ENCODE measurements at places on chromosomes 7 and 10.
A peak's percentile ranks its signal among the peaks of the same experiment; 100 is the strongest.

DNA sequence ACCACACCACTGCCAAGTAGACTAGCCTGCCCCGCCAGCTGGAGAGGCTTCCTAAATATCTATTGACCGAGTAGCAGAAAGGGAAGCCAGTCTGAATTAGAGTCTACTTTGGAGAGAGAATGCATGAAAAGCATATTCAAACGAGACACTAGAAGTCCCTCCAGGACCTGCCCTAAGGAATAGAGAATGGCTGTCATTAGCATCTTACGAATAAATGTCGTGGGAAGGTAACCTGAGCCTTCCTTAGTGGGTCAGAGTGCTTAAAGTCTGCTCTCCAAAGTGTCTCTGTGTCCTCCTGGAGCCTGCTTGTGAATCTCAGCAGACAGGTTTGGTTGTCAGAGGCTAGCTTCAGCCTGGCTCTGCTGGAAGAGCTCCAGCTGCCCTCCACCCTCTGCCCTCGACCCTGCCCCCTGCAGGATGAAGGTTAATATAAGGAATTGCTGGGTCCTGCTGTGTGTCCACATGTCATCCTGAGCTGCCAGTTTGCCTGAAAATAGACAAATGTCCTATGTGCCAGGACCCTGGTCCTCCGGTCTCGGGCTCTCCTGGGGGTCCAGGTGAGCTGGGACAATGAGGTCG is 33.4 kb downstream of the FAM241B start:
- no peak for DNase-seq

DNA sequence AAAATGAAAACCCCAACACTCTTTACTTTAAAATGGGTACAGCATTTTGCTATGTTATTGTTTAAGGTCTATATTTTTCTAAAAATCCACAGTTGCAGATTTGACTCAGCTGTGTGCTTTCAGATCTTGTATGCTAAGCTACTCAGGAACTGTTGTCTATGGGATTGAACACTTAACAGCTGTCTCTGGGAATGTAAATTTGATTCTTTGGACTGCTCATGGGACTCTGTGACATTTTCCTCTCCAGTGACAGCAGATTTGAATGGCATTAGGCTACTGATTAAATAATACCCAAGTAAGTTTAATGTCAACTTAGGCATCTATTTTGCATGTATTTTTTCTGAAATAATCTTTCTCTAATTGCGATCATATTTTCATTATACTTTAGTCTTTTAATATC is 1.7 kb upstream of the CD36 start:
- no peak for DNase-seq

GRCh38 chr10:6204063-6204340 is 1.3 kb downstream of the PFKFB3 start:
- no peak for DNase-seq

DNA sequence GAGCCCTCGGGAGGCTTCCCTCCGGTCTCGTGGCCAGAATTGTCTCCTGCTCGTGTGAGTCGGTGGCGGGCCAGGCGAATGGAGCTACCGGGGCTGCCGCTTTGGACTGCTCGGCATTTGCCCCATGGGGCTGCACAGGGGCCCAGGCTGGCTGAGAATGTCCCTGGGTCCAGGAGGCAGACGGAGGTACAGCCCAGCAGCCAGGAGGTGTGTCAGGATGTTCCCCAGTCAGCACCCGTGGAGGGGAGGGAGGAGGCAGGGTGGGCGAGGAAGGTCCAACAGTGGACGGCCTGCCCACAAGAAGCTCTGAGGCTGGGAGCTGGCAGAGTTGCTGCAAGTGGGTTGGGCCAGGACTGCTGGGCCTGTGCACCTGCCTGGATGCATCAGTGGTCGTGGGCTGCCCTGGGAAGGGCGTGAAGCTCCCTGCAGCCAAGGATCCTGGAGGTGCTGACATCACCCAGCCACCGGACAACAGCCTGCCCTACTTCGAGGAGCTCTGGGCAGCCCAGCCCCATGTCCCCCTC is 46.4 kb downstream of the PDGFA start:
- no peak for DNase-seq

GRCh38 chr10:110919349-110919931 is at the start of gene SHOC2:
Gene SHOC2 (plus strand): TSS chr10:110919604. CDS start chr10:110964359, 44,755 bp downstream.
- DNase-seq: no peak

DNA sequence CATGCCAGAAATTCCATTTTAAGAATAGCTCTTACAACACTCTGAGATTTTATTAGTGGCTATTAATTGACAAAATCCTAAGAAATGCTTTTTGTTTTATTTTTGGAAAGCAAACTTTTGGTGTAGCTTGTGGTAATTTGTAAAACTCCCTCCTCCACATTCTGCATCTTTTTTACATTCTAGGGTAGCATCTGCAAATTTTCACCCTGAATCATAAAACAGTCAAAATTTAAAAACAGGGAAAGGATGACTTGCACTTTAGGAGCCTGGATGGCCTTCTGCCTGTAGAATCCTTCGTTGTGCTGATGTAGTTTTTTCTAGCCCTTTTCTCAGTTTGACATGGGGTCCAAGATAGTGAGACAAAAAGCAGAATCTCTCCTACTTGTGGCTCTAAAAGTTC is 316.1 kb downstream of the ADRA2A start:
- DNase-seq: peak; percentile 74

DNA sequence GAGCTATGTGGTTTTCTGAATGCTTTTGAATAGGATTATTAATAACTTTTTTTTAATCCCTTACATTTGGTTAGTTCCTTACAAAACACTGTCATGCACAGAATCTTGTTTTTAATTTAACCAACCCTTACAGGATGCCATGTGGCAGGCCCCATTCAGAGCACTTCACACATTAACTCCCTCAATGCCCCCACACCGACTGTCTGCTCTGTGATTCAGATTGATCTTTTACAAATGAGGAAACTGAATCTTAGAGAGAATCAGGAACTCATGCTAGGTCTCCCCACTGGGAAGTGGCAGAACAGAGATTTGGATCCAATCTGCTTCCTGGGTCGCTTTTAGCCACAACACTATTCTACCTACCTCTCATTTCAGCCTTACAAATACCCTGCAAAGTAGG is 195.8 kb upstream of the NPVF start:
- no peak for DNase-seq

DNA sequence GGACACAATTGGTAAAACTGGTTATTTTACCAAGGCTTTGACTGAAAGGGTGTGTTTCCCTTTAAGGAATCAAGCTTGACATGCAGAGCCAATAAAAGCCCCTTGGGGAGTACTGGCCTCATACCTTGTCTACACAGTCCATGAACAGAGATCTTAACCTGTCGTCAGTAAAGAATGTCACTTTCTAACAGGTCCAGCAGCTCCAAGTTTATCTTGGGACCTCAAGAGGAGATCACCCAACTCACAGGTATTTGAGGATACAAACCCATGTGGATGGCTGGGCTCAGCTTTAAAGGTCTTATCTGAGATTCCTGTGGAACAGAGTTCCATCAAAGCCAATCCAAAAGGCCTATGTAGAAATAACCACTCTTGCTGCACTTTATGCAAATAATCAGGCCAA is 61.3 kb downstream of the COA1 start:
- no peak for DNase-seq

- no peak for DNase-seq
Observed at GRCh38 chr10:7048061-7048460, 362.8 kb downstream of the SFMBT2 start.

DNA sequence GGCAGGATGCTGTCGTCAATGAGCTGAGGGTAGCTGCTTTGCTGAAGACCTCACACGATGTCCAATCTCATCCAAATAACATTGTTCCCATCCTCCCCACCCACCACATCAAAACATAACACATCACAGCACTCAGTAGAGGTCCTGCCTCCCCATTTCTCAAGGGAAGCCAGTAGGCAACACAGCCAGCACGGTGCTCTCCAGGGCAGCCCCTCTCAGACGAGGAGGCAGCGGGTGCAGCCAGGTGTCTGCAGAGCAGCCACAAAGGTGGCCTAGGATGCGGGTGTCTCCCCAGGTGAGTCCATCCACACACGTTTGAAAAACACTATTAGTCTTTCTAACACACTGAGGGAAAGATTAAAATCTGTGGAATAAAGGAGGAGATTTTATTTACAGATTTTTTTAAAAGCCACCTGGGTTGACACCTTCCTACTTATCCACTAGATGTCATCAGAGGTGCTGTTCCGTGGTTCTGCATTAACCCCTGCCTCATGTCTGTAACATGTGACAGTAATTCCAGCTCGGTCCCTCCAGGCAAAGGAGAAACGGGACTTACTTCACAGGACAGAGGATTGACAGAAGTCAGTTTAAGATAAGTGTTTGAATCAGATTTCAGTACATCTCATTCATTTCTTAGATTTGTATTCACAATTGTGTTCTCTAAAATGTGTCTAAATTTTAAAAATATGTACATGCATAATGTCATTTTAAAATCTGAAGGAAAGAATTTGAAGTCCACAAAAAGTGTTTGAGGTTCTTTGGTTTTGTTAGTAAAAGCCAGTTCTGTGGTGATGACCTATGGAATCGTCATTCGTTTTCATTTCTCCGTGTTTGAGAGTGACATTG is 68.0 kb downstream of the LANCL2 start:
- peak; percentile 62 for DNase-seq

GRCh38 chr10:93917821-93918220 is 24.0 kb downstream of the SLC35G1 start:
- DNase-seq: no peak

- DNase-seq: no peak
Observed at GRCh38 chr10:105925045-105925785, 1239.3 kb downstream of the SORCS1 start.

GRCh38 chr10:112335868-112336265 is 38.0 kb upstream of the ACSL5 start:
- no peak for DNase-seq

DNA sequence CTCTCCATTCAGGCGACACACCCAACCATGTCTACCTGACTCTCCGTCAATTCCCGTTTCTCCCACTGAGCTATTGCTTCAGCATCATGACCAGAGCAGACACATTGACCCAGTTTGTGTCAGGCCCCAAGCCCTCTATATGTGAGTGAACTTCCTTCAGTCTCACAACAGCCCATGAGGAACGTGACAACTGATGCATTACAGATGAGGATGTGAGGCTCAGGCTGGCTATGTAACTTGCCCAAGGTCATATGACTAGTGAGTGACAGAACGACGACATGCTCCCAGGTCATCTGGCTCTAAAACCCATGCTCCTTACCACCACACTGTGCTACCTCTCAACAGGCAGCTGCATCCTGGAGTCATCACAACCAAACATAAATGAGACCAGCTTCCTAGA is 3.7 kb downstream of the TMEM140 start:
- DNase-seq: no peak

DNA sequence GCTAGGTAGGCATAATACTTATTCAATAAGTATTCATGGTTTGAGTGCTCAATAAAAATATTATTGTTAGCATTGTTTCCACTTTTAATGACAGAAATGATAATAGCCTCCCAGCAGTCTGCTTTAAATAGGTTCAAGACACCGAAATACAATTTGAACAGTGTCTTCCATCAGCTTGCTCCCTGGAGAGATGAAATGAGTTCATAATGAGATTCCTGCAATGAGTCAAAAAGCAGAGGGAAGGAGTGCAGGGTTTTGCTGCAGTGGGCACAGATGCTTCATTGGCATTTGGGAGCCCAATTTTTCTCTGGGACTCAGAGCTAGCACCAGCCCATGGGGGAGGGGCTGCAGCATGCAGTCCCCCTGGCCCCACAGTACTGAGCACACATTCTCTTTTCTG is 32.6 kb upstream of the CHCHD3 start:
- DNase-seq: no peak

GRCh38 chr10:19767876-19768275 is 48.4 kb upstream of the PLXDC2 start:
- no peak for DNase-seq

- no peak for DNase-seq
Observed at GRCh38 chr7:74405191-74405898, 48.4 kb upstream of the GTF2IRD1 start.

- DNase-seq: no peak
Observed at GRCh38 chr7:113062499-113062898, 24.1 kb downstream of the GPR85 start.

DNA sequence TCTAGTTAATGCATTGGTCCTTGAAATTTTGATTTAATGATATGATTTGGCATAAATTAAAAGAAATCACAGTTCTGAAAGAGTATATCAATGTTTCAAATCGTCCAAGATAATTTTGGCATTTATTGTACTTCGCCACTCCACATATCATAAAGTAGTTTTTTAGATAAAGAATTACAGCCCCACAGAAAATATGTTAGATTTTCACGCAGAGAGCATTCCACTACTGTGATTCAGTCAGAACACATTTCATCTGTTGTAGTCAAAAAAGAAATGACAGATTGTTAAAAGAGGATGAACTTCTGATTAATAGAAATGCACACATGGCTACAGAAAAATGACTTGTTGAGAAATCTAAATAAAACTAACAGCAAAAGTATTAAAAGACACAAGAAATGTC is 1063.5 kb upstream of the LRRN3 start:
- no peak for DNase-seq

DNA sequence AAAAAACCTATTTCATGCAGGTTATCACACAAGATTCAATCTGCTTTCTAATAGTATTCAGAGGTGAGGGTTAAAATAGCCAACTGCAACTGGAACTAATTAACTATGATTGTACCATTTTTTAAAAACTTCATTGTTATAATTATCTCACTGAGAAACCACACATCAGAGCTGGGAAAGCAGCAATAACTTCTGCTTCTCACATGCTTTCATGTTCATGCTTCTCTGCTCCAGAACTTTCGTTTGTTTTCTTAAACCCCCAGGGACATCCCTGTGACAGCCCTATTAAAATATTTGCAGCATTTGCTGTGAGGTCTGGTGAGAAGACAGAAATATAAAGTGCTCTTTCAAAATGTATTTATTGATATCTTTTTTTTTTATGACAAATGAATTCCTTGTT is 389.0 kb upstream of the SORCS1 start:
- DNase-seq: peak; percentile 93

GRCh38 chr7:32518534-32519140 is 23.3 kb downstream of the AVL9 start:
- peak; percentile 50 for DNase-seq

DNA sequence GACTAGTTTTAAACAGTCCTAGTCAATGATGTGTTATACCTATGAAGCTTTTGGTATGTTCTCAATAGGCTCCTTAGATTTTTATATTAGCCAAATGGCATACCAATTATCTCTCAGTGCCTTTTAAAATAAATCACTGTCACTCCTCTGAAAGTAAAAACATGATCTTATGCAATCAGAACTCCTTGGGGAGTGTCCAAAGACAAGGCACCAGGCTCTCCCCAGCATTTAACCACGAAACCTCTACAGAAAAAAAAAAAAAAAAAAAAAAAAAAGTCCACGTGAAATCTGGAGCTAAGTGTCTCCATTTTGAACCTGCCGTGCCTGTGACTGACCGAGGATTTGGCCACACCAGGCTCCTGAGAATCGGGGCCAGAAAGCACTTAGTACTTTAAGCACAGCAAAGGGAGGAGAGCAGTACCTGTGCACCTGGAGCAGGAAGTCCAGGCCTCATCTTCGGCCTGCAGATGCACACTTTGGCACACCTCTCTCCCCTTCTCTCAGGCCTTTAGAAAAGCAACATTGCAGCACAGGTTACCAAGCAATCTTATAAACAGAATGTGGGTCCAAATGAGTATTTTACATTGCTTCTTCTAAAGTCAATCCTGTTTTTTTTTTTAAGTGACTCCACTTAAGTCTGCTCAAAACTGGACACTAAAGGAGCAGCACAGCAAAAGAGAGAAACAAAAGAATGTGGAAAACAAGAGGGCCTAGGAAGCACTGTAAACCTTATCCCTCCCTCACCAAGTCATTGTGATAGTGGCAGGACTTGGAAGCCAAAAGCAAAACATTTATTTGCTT is 1.5 kb downstream of the FAM13C start:
- DNase-seq: no peak

GRCh38 chr10:132893090-132893489 is 49.3 kb downstream of the CFAP46 start:
- no peak for DNase-seq
